ENCODE measurements at places on chromosomes 16 and 17. TPM values are rescaled to one million over a fixed set of nuclear protein-coding genes. Genes with fewer than 3 reads are reported as not detected.
A peak's percentile ranks its signal among the peaks of the same experiment; 100 is the strongest.

CLEC19A gene
- not detected for polyA plus RNA-seq

GRCh38 chr17:78125976-78126894 lies 2.3 kb downstream of the TMC6 start:
- no peak for DNase-seq

DNA sequence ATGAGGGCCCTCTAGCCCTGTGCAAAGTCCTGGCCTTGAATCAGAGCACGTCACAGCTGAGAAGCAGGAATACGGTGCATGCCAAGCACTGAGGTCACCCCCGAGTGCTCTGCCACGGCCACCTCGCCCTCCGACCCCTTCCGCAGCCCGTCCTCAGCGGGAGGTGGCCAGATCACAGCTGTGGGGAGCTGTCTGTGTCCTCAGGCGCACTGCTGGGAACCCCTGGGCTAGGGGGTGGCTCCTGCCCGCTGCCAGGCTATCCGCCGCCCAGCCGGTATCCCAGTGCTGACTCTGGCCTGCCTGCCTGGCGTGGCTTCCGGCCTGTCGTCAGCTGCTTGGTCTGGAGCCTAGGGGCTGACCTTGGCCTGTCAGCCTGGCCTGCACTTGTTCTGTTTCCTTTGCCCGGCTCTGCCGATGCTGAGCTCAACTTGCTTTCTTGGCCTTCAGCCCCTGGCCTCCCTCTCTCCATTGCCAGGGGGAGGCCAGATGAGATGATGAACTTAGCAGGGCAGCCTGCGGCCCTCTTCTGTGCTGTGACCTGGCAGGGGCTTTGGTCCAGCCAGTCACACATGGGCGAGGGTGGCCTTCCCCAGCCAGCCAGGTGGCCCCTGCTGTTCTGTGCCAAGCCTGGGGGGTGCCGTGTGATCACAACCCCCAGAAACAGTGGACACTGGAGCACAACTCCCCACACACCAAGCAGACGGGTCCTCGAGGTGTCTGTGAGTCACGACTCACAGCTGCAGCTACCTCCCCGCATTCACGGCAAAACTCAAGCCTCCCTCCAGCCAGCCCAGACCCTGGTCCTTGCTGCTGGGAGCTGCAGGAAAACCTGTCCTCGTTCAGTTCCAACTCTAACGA lies 77.3 kb downstream of the ZDHHC7 start:
- DNase-seq: peak; percentile 93

GRCh38 chr17:82236142-82236971 lies 7.5 kb downstream of the SLC16A3 start:
- DNase-seq: peak; percentile 62

DNA sequence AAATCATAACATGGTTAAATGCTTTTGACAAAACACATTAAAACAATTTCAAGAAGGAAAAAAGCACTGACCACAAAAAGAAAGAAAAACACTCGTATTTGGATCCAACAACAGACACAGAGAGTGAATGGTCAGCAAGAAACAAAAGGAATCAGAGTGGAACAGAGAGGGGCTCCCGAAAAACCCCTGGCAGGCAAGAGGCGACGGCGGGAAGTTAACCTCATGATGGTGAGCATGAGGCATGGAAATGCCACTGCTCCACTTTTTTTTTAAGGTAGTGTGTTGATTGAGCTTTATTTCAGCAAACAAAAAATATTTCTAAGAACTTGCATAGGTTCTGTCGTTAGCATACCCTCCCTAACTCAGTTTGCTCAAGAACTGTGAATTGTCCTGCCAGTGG lies 32.1 kb upstream of the ST6GALNAC1 start:
- DNase-seq: no peak

DNA sequence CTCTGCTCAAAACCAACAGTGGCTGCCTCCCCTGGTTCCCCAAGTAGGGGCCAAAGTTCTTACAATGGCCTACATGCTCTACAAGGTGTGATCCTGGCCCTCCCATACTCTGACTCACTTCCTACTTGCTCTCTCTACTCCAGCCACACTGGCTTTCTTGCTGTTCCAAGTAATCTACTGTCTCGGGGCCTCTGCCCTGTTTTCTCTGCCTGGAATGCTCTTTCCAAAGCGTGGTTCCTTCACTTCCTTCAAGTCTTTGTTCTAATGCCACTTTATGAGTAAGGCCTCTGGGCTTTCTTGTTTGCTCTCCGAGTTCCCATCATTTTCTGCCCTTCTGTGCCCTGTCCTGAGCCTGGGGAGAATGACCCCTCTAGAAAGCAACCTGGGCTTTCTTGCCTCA lies 4.1 kb upstream of the CDH3 start:
- no peak for DNase-seq

- DNase-seq: peak; percentile 52
These were observed 40.7 kb upstream of the DOC2B start for GRCh38 chr17:222172-222571.

DNA sequence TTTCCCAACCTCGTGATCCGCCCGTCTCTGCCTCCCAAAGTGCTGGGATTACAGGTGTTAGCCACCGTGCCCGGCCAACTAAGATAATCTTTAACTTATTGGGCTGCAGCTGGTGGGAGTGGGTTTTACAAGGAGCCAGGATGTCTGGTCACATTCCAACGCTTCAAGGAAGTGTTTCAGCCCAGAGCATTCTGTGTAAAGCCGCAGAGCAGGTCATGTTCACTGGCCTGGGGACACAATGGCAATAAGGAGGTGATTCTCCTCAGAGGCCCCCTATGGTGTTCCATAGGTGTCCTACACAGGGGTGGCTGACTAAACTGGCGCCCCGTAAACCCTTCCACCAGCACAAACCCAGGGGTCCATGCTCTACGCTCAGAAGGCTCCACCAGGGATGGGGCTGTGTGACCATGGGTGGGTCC lies 1.2 kb downstream of the QPRT start:
- no peak for DNase-seq

- no peak for DNase-seq
These were observed 104.9 kb downstream of the ADCY9 start for GRCh38 chr16:4011225-4011939.

GRCh38 chr17:29591146-29591736 lies 1.7 kb upstream of the ANKRD13B start:
- peak; percentile 78 for DNase-seq

- no peak for DNase-seq
These were observed 10.0 kb upstream of the N4BP1 start for GRCh38 chr16:48619979-48620378.

- no peak for DNase-seq
These were observed 3.3 kb downstream of the GAS2L2 start for GRCh38 chr17:35749560-35750412.

GRCh38 chr17:19753051-19753509 lies 5.0 kb upstream of the ALDH3A1 start:
- peak; percentile 94 for DNase-seq

DNA sequence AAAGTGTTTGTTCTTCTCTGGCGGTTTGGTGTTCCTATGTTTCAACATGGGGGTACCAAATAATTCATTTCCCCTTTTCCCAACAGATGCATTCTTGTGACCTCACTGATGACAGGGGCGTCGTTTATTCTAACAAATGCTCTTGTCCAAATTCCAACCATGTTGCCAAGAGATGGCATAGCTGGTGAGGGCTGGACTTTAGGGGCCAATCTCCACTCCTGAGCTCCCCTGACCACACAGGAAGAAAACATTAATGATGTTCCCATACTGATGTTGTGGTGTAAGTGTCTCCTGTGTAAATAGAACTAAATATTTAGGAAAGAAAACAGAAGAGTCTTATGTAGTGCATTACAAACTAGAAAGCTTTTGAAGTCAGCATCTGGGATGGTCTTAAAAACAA lies 431.6 kb downstream of the CDH13 start:
- no peak for DNase-seq

Measured in aorta (tissue), 5 donors.